Esophagus squamous epithelium (tissue), 5 donors: ENCODE measurements at places on chromosomes 4 and X. TPM values are rescaled to one million over a fixed set of nuclear protein-coding genes. Genes with fewer than 3 reads are reported as not detected.

Gene SSX4
- not detected for total RNA-seq

Gene COL25A1
- total RNA-seq: 0.53 TPM

Gene FGFBP2
- total RNA-seq: not detected

Gene RAB39B
- 0.08 TPM for total RNA-seq

Gene FAM236A
- total RNA-seq: not detected

Gene ASMT
- not detected for total RNA-seq

Gene GLOD5
- total RNA-seq: not detected

Gene LRAT
- 0.32 TPM for total RNA-seq

Gene HERC5
- 0.22 TPM for total RNA-seq

Gene NDNF
- total RNA-seq: 1.5 TPM

Gene HTR2C
- total RNA-seq: not detected

Gene CYSLTR1
- total RNA-seq: 0.26 TPM

Gene PABPC5
- not detected for total RNA-seq

Gene GLRA2
- total RNA-seq: not detected

Gene PCDH10
- not detected for total RNA-seq

Gene RAI2
- total RNA-seq: 4.2 TPM

Gene TGIF2LX
- not detected for total RNA-seq

Gene LIAS
- 14.5 TPM for total RNA-seq

Gene CRLF2
- total RNA-seq: not detected

Gene TMEM154
- total RNA-seq: 45.2 TPM

Gene PNMA5
- total RNA-seq: not detected

Gene GSX2
- not detected for total RNA-seq

Gene GRIA3
- total RNA-seq: 0.19 TPM

Gene HS6ST2
- 7.6 TPM for total RNA-seq

Gene MSANTD1
- total RNA-seq: 0.95 TPM

Gene RBMXL3
- not detected for total RNA-seq

Gene XK
- total RNA-seq: 3.1 TPM

Gene PAGE2
- total RNA-seq: not detected

Gene UGT2B10
- not detected for total RNA-seq

Gene ITIH6
- total RNA-seq: not detected

Gene ERAS
- total RNA-seq: not detected

Gene TMEM31
- not detected for total RNA-seq

Gene TIGD4
- not detected for total RNA-seq

Gene LGI2
- not detected for total RNA-seq

Gene ADAMTS3
- 0.57 TPM for total RNA-seq

Gene AADAT
- 1.1 TPM for total RNA-seq

Gene DKK2
- total RNA-seq: not detected

Gene CLDN22
- not detected for total RNA-seq

Gene PABPC4L
- total RNA-seq: 0.44 TPM

Gene DCAF8L2
- not detected for total RNA-seq

Gene PABPC1L2B
- not detected for total RNA-seq

Gene ADH1C
- 5.9 TPM for total RNA-seq

Gene BRS3
- total RNA-seq: not detected

Gene PSAPL1
- total RNA-seq: not detected

Gene MAGEA2
- total RNA-seq: not detected
